Inflammatory macrophage (primary cell): ENCODE measurements at places on chromosomes 4 and X.

DNA sequence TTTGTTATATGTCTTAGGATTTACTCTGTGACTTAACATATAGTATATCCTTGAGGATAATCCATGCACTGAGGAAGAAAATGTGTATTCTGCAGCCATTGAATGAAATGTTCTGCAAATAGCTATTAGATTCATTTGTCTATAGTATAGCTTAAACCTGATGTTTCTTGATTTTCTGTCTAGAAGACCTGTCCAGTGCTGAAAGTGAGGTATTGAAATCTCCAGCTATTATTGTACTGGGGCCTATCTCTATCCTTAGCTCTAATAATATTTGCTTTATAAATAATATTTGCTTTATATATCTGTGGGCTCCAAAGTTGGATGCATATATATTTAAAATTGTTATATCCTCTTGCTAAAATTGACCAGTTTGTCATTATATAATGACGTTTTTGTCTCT is 26.7 kb upstream of the MAGEC3 start:
- DNase-seq: no peak

- DNase-seq: no peak
Observed at GRCh38 chrX:152865232-152865920, 32.5 kb upstream of the ZNF185 start.

DNA sequence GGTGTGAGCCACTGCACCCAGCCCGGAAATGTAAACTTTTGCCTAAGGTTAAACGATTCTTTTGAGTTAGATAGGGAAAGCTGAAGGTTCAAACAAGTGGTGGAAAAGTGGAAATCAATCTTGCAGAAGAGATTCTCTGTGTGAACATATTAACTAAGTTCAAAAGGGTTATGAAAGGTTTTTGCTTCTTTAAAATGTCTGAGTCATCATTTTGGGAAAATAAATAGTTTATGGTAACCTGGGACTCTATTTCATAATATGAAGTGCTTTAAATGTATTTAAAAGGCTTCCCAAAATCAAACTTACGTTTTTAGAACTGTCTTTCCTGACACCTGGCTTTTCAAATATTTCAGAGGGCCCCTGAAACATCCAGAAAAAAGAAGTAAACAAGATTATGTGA is 73.6 kb upstream of the MID1IP1 start:
- no peak for DNase-seq

DNA sequence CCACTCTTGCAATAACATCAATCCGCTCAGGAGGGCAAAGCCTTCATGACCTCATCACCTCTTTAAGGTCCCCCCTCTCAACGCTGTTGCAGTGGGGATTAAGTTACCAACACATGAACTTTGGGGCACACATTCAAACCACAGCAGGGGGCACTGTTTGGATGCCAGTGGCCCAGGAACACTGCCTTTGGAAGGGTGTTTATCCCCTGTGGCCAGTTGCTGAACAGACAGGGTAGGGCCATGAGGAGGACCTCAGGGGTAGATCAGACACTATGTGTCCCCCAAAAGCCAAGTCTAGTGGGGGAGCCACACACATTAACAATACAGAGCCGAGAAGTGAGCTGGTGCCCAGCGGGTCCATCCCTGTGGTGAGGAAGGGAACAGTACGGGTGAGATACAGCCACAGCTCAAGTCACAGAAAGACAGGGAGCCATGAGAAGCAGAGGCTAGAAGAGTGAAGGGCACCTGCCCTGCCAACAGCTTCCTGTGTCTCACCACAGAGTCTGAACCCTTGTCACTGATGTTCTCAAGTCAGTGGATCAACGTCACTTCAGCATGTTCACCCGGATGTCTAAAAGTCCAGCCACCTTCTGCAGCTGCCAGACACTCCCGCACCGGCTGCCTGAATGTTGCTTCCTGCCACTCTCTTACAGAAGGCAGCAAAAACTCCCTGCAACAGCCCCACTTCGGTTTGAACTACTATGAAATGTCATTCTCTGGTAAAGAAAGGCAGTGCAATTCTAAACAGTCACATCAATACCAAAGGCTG is 19.9 kb upstream of the MXD4 start:
- DNase-seq: peak; percentile 15

- DNase-seq: no peak
Observed at GRCh38 chrX:136198010-136198409, 50.7 kb downstream of the FHL1 start.

DNA sequence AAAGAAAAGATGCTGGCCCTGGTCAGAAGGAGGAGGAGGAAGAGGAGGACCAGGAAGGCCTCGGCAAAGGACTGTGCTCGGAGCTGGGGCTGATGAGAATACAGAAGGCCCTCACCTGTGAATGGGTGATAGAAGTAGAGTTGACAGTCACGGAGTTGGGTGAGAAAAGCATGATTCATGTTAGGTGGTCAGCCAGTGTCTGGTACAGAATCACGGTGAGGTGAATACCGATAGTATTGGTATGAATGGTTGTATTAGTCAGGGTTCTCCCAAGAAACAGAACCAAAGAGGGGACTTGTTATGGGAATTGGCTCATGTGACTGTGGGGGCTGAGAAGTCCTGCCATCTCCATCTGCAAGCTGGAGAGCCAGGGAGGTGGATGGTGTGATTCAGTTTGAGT is 32.5 kb upstream of the FAM156A start:
- no peak for DNase-seq

DNA sequence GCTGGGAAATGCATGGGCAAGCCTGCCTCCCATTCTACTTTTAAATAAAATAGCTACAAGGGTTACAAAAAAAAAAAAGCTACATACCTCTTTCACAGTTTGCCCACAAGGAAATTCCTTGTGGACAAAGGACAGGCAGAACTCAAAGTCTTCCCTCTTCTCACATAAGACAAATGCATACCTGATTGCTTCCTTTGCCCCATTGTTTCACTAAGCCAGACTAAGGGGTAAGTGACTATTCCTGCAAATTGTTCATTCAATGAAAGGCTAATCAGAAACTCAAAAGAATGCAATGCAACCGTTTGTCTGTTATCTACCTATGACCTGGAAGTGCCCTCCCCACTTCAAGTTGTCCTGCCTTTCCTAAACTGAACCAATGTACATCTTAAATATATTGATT is 780.6 kb downstream of the FAM133A start:
- no peak for DNase-seq

GRCh38 chrX:68795741-68796140 is 33.1 kb upstream of the EFNB1 start:
- DNase-seq: no peak

DNA sequence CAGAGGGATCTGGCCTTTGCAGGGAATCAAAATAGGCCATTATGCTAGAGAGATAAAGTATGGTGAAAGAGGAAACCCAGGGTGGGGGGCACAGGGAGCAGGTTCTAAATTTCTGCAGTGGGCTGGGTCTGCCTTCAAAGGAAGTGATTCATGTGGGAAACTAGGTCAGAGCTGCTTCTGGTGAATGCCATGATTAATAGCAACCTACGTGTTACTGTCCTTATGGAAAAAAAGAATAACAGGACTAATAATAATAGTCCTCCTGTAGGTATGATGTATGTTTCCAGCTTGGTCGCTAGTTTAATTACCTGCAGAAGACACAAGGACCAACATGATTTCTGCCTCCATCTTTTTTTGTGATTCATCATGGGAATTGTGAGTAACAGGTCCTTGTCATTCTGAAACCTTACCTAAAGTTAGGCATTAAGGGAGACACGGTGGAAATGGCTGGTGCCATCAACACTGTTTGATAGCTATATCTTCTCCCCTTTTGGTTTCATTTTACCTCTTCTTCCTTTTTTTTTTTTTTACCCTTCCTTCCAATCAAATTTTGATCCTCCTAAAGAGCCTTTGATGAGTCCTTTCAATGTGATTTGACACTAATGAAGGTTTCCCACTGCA is 180.4 kb downstream of the CPEB2 start:
- DNase-seq: no peak

- DNase-seq: peak; percentile 22
Observed at GRCh38 chr4:169024762-169025161, 14.7 kb upstream of the CBR4 start.

DNA sequence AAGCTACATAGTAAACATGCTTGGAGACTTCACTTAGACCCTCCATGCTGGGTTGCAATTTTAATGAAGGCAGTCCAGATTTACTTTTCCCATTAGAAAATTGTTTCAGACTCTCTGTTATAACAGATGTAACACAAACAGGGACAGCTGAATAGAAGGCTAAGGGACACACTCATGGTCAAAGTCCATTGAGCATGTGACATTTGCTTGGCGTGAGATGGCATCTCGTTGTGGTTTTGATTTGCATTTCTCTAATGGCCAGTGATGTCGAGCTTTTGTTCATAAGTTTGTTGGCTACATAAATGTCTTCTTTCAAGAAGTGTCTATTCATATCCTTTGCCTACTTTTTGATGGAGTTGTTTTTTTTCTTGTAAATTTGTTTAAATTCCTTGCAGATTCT is 358.2 kb upstream of the CLNK start:
- DNase-seq: no peak

- DNase-seq: no peak
Observed at GRCh38 chr4:89072921-89073320, 15.9 kb upstream of the FAM13A start.

- DNase-seq: no peak
Observed at GRCh38 chr4:110371016-110371770, 104.8 kb upstream of the ENPEP start.

DNA sequence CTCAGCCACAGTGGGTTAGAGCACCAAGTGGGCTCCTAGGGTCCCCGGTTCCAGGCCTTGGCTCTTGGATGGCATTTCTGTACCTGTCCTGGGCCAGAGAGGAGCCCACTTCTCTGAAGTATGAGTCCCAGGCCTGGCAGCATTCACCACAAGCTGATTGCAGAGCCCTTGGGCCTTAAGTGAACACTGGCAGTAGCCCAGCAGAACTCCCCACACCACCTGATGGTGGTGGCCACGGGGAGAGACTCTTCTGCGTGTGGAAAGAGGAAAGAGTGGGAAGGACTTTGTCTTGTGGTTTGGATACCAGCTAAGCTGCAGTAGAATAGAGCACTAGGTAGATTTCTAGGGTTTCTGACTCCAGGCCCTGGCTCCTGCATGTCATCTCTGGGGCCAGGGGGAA is 104.8 kb downstream of the DLG3 start:
- peak; percentile 25 for DNase-seq

DNA sequence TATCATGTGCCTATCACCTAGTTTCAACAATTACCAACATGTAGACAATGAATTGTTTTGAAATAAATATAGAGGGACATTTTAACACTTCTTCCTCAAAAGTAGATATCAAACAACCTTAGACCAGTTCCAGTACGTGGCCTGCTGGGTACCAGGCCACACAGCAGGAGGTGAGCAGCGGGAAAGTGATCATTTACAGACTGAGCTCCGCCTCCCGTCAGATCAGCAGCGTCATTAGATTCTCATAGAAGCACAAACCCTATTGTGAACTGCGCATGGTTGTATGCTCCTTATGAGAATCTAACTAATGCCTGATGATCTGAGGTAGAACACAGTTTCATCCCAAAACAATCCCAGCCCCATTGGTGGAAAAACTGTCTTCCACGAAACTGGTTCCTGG is 6.5 kb downstream of the BBS7 start:
- no peak for DNase-seq

- peak; percentile 29 for DNase-seq
Observed at GRCh38 chrX:154013614-154014360, 5.9 kb downstream of the IRAK1 start.

GRCh38 chr4:74919783-74920182 is 13.1 kb upstream of the PARM1 start:
- no peak for DNase-seq

- no peak for DNase-seq
Observed at GRCh38 chr4:104494822-104495559, at the start of gene CXXC4. TSS of gene CXXC4 (minus strand) at chr4:104494894. CDS start at chr4:104491802, 3,092 bp downstream.

- DNase-seq: no peak
Observed at GRCh38 chr4:110850461-110851442, 227.9 kb upstream of the PITX2 start.

DNA sequence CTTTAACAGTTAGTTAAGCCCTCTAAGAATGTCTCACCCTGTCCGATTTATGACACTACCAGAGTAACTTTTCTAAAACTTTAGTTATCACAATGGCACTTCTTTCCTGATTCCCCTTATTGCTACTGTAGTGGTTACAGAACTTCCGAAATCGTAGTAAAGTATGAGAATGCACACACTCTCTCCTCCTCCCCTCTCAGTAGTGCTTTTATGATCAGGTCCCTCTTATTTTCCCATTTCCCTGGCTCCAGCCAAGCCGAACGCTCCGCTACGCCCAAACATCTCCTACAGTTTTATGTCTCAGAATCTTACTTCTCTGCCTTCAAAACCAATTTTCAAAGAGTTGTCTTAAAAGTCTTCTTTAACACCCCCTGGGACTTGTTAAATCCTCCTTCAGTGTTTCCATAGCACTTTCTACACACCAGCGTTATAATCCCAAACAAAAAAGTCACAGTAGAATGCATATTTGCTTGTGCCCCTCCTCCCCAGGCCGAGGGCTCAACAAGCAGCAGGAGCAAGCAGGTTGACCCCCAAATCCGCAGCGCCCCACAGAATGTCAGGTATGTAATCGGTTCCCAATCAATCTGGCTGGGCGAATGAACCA is 671 bp downstream of the HPF1 start:
- peak; percentile 11 for DNase-seq

DNA sequence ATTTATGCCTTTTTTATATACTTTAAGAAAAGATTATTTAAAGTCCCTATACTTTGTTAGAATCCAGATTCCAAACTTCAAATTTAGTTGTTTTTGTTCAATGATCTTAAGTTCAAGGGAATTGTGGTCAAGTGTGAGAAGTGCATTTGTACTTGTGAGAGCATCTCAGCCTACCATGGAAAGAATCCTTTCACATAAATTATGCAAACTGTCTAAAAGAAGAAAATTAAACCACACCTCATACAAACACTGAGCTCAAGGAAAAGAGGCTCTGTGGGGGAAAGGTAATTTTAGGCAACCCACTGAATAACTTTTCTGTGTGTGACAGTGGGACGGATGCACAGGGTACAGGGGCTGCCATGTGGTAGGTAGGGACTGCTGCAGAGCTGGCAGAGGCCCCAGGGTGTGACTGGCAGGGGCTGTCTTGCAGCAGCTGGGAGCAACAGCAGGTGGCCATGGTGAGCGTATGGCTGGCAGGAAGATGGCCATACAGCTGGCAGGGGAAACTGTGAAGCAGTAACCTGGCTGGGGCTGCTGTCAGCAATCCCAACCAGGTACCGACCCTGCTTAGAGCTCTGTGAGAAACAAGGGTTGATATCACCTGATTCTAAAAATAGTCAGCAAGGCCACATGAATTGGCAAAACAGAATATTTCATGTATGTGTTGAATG is 130.6 kb downstream of the UGT8 start:
- no peak for DNase-seq

- DNase-seq: peak; percentile 38
Observed at GRCh38 chr4:83582289-83582785, 46.4 kb downstream of the GPAT3 start.

DNA sequence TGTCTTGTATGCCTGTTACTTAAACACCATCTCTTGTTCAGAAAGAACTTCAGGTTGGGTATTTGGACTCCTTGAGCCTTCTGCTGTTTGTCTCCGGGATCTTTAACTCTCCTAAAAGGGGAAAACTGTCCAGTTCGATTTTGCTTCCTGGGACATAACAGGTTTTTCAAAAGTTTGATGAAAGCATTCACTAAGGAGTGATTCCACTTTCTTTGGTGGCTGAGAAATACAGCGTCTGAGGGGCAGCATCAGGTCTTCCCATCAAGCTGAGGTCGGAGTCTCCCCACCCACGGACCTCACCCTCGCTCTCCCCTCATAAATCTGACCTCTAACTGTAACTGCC is 1.4 kb downstream of the AFAP1 start:
- no peak for DNase-seq
